ENCODE measurements at places on chromosomes 2 and 18.

DNA sequence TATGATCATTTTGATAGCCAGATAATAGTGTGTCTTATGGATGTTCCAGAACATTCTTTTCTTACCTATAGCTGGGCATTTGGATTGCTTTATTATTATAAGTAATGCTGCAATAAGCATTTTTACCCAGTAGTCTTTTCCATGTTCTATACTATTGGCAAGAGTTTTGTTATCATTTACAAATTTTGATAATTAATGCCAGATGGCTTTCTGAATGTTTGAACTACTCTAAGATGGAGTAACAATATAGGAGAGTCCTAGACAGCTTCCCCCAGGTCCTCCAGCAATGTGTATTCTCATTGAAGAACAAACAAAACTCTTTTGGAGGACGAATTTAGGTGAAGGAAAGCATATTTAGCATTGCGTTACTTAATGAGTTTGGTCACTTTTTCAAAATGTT lies 73.0 kb downstream of the INPP4A start:
- DNase-seq: no peak

DNA sequence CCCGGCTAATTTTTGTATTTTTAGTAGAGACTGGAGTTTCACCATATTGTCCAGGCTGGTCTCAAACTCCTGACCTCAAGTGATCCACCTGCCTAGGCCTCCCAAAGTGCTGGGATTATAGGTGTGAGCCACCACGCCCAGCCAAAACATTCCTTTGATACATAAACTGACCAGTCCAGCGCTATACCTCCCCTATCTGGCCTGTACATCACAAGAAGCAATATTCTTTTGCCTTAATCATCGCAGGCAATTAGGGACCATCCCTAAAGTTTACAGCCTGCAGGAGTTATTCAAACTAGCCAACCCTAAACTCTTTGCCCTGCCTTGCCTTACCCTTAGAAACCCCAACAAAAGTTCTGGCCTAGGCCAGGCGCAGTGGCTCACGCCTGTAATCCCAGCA lies 6.8 kb upstream of the PPM1G start:
- DNase-seq: no peak

GRCh38 chr18:36942264-36942663 lies 113.3 kb downstream of the KIAA1328 start:
- no peak for DNase-seq

DNA sequence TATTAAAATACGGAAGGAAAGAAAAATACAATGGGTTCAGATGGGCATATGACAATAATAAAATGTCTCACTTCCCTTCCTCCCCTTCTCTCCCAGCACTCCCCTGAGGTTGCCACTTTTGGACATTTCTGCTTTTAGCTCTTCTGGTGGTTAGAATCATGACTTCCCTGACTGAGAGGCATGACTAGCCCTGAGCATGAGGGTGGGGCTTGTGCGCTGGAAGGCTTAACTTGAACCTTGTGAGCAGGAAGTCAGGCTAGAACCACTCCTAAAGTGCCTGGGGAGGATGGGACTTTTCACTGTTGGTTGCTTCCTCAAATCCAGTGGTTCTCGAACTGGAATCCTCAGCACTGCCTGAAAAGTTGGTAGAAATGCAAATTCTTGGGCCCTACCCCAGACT lies 19.7 kb upstream of the ARHGAP25 start:
- DNase-seq: no peak

- no peak for DNase-seq
These were observed 53.3 kb downstream of the TRAPPC12 start for GRCh38 chr2:3432693-3433338.

GRCh38 chr2:161426922-161427663 lies 11.0 kb downstream of the TBR1 start:
- no peak for DNase-seq

- no peak for DNase-seq
These were observed 314.7 kb downstream of the METTL4 start for GRCh38 chr18:2256577-2256976.

DNA sequence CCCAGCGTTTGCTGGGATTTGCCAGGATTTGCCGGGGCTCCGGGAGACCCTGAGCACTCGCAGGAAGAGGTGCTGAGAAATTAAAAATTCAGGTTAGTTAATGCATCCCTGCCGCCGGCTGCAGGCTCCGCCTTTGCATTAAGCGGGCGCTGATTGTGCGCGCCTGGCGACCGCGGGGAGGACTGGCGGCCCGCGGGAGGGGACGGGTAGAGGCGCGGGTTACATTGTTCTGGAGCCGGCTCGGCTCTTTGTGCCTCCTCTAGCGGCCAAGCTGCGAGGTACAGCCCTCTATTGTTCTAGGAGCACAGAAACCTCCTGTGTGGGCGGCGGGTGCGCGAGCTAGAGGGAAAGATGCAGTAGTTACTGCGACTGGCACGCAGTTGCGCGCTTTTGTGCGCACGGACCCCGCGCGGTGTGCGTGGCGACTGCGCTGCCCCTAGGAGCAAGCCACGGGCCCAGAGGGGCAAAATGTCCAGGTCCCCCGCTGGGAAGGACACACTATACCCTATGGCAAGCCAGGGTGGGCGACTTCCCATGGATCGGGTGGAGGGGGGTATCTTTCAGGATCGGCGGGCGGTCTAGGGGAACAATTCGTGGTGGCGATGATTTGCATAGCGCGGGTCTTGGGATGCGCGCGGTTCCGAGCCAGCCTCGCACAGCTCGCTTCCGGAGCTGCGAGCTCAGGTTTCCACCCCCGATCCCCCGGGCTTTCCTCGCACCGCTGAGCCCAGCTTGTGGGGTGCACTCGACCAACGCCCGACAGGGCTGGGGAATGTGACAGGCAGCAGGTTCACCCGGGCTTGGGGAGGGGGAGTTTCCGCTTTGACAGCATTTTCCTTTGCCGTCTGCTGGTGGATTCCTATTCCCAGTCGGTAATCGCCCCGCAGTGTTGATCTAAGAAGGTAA lies 2.8 kb downstream of the ONECUT2 start:
- peak; percentile 81 for DNase-seq

DNA sequence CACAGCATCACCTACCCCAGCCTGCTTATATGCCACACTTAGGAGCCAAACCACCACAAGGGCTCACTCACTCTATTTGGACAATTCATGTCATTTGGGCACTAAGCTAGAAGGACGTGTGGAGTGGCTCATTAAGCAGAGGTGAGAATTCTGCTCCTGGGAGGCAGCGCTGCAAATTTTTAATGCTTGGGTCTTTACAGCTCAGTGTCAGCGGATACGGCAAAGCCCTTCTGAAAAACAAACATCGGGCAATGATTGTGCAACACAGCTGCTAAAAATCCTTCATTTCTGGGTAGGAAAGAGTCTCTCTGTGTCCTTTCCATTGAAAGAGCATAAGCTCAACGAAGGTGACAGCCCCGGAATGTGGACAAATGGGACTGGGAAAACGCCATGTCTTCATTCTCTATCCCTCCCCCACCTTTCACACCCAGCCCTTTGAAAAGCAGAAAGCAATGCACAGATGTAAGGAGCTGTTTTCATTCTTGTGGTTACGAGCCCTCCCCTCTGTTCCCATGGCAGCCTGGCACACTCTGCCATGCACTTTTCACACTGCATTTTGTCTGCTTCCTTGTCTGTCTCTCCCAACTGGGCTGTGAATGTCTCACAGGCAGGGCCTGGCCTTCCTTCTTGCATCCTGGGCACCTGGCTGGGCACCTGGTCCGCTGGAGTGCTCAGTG lies 16.0 kb downstream of the TMEM177 start:
- DNase-seq: peak; percentile 40

- DNase-seq: no peak
These were observed 116.8 kb downstream of the SPTBN1 start for GRCh38 chr2:54572636-54573536.

DNA sequence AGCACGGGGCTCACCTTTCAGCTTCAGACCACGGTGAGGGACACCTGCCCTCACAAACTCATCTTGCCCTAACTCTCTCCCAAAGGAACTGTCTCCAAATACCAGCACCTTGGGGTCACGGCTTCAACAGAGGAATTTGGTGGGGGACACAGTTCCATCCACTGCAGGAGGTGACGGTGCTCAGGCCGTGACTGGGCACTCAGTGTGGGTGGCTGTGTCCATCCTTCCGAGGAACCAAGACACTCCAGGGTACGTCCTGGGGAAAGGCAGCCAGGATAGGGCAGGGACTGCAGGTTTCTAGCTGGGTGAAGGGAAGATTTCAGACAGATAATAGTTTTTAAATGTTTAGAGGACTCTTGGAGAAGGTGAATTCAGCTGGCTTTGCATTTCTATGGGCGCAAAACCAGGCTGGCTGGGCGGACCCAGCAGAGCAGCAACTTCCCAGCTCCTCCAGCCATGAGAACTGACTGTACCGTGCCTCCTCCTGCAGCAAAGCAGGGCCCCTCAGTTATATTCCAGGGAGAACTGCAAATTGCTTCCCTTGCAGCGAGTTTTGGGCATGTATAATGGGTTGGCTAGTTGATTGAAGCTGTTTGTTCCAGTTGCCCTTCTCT lies 23.9 kb upstream of the ALLC start:
- DNase-seq: no peak

DNA sequence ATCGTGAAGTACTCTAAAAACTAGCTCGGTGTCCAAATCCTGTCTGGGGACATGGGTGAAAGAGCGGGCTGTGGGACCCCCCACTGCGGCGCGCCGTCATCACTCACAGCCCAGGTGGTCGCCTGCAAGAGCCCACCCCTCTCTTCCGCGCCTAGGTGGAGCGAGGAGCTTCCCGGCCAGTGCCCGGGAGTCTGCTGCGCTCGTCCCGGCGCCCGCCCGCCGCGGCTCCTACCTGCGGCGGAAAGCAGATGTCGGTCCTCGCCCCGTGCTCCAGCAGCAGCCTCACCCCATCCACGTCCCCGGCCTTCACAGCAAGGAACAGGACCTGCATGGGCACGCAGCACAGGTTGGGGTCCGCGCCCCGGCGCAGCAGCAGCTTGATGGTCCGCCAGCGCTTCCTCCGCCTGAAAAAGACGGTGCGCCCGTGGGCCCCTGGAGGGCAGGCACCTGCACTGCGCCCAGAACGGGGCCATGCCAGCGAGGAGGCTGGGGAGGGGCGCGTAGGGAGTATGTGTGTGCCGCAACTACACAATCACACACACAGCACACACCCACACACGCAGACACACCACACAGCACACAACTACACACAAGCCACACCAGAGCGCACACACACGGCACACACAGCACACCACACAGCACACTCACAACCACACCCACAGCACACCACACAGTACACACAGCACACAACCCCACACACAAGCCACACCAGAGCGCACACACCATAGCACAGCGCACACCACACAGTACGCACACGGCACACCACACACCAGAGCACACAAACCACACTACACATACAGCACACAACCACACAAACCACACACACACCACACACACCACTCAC lies 37.4 kb downstream of the ANKMY1 start:
- no peak for DNase-seq

DNA sequence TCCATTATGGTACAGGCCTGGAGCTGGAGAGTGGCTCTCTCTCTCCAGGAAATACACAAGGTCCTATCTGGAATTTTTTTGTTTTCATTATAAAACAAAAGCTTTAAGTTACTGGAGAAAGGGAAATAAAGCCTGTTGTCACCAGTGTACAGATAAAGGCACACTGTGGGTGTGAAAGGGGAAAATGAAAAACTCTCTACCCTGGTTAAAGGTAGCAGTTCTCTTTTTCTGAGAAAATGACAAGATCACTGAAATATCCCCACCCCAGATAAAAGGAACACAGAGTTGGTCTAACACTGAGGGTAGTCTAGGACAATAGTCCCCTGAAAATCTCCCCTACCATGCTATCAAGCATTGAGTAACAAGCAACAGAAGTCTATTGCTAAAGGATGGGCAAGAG lies 438.7 kb downstream of the MBD2 start:
- no peak for DNase-seq

- no peak for DNase-seq
These were observed 23.7 kb downstream of the CYP27A1 start for GRCh38 chr2:218805627-218806026.

DNA sequence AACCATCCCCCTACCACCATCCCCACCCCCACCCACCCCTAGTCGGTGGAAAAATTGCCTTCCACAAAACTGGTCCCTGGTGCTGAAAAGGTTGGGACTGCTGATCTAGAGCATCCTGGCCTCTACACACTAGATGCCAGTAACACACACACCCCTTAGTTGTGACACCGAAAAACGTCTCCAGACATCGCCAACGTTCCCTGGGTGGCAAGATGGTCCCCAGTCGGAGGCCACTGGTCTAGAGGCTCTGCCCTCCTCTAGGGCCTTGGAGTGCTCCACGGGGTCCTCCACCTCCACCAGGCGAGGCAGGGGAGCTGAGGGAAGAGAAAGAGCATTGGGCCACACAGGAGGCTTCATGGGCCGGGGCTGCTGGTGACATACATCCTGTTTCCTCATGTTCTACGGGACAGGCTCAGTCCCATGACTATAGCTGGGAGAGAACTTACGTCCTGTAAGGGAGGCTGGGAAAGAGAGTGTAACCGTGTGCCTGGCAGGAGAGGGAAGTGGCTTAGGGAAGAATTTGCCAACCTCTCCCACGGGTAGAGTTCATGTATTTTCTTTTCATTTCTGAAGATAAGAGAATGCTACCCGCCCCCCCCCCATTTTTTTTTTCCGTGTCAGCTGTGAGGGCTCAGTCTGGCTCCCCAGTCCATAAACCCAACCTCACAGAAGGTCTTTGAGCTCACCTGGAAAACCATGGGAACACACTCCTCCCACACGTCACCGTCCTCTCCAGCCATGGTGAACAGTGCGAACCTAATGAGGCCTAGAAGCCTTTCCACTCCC lies 132.7 kb upstream of the MYCN start:
- no peak for DNase-seq

DNA sequence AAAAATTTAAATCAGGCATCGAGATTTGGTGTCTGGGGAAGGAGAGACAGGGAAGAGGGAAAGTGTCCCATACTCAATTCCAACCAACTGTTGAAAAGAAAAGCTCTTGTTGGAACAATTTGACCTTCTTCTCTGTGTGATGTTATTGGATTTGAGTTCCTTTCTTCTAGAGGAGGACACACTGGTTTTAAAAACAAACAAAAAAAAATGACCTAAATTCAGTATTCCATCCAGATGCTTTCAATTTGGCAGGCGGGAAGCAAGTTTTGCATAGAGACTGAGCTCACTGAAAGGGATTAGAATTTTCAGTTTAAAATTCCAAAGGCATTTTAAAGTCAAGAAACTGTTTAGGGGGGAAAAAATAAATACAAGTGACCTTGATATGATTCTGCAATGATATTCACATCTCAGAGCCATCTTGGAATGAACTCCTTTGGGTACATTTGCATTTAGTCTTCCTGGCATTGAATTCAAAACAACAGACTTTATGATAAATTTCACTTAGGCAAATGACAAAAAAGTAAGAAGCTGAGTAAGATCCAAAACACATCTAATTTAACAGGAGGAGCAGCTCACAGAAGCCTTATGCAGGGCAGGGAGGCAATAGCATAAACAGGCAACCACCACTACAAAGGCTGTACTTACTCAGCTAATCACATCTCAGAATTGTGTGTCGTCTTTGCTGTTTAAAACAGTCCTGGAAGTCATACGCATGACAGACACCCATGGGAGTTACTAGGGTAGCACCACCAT lies 126.8 kb downstream of the CDH20 start:
- no peak for DNase-seq

DNA sequence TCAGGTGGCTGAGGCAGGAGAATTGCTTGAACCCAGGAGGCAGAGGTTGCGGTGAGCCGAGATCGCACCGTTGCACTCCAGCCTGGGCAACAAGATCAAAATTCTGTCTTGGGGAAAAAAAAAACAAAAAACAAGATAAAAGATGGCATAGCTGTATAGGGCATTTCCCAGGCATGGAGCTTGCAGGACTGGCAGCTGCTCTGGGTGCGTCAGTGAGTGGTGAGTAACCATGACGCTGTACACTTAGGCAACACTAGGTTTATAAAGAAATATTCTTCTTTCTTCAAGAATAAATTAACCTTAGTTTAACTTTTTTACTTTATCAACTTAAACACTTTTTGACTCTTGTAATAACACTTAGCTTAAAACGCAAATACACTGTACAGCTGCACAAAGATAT lies 15.4 kb downstream of the TGOLN2 start:
- DNase-seq: no peak

Measured in HuH-7.5 (cell line).